Thyroid gland (tissue), 4 donors: ENCODE measurements at places on chromosomes 2 and 18.

DNA sequence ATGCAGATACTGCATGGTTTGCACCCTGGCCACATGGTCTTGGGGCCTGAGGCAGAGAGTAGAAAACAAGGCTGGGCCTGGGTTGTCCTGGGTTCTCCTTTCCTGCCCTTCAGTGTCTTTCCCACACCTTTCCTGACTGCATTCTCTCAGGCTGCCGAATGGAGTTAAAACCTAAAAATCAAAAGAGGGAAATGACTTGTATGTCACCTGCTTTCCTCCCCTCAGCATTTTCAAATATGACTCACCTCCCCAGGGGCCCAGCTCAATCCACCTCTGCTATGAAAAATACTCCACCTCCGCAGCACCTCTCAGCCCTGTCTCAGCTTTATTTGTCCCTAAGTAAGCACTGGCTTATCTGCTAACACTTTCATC lies 457.8 kb upstream of the MEX3C start:
- DNase-seq, result no peak

- DNase-seq, result no peak
Measured at GRCh38 chr2:74089816-74090745, 57.6 kb downstream of the BOLA3 start.

GRCh38 chr2:183610724-183611123 lies 486.5 kb downstream of the NUP35 start:
- no peak for DNase-seq

DNA sequence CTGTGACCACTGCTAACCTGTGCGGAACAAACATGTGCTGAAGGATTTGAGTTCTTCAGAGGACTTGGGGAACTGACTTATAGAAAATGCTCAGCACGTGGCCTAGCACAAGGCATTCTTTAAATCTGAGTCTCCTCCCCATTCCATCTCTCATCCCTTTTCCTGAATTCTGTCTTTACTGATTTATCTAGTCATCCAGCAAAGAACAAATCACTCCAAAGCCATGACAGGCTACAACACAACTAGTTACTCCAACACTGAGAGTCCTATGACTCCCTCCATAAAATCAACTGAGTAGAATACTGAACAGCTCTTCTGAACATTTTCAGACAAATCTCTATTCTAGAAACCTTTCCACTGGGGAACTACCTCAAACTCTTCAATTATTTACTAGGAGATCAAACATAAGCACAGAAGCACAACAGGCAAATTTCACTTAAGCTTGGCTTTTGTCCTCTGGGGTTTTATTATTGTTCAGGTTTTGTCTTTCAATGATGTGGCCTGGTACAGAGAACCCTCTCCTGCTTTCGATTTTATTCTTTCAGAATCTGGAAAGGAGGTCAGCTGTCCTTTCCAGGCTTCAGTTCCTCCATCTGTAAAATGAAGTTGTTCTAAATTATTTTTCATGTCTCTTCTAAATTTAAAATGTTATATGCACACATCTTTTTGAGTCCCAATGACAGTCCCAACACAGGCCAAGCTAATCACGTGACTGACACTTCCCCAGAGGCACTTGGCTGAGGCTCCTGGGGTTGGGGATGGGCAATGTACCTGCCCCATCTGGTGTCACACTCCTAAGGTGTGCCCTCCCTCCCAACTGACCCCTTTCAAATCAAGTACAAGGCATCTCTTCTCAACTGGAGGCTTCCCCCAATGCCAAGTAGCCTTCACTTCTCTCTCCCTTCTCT lies 31.8 kb downstream of the RNU4ATAC start:
- DNase-seq, result no peak

DNA sequence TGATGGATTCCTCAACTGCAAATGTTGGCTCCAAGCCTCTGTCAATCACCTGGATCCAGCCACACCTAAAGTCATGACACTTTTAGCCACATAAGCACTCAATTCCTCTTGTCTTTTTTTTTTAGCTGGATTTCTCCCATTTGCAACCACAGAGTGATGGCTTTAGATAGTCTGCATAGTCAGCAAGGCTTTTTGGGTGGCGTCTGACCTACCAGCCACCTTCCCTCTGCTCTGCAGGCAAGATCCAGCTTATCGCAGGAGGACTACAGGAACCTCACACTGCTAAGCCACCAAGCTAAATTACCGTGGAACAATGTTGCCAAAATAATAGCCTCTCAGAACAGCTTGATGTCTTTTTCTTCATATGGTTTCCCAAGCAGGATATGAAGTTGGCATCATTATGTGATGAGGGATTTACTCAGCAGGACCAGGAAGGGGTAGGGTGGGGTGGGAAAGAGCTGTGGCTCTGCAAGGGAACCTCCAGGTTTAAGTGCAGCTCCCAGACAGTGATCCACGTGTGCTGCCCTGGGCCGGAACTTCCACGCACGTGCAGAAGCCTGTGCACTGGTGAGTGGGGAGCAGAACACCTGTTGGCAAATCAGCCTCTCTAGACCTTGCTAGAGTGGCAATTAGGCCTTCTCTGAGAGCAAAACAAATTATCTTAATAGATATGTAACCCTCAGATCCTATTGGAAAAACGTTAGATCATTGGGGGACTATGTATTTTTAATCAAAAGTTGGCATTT lies 170.6 kb upstream of the NCK2 start:
- no peak for DNase-seq

DNA sequence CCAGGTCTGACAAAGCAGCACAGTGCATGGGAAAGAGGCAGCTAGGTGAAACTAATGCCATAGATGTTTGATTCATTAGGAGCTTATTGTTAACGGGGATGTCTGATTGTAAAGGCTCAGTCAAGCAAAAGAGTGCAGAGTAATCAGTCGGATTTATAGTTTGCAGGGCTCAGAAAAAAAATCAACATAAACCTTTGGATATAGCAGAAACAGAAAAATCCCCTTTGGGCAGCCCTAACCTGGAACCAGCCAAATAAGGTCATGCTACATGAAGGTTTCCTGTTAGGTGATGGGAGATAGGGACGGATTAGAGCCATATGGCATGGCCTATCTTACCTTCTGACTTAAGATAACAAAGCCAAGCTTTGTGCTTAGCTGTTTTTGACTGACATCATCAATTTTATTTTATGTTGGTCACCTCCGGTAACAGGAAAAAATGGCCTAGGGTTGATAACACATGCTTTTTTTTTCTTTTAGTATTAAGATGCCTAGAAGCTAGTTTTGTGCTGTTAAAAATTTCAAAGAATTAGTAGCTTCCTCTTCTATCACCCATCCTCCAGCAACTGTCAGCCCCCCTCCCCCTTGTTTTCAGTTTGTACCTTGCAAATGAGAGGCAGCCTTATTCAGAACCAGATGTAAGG lies 60.7 kb upstream of the ZEB2 start:
- DNase-seq, result no peak
